ENCODE measurements at places on chromosomes 16 and 17.

DNA sequence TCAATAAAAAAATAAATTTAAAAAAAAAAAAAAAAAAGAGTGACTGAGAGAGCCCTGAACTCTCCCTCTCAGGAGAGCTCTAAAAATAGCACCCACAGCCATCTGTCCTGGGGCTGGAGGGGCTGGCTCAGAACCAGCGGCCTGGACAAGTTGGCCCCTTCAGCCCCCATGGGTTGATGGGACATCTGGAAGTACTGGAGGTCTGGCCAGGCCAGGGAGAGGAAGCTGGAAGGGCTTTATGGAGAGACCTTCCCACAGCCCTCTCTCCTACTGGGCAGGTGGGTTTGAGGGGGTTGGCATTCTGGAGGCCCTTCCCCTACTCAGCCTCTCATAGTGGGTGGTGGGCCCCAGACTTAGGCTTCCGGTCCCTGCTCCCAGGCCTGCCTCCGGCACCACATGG is 93.7 kb upstream of the TMEM97 start:
- DNase-seq = no peak

GRCh38 chr16:2500430-2500917 is 13.3 kb upstream of the ATP6V0C start:
- no peak for DNase-seq

GRCh38 chr16:10737068-10737625 is 6.5 kb upstream of the NUBP1 start:
- peak; percentile 41 for DNase-seq

- DNase-seq = no peak
Measured at GRCh38 chr17:3502466-3502865, 26.7 kb downstream of the ASPA start.

- DNase-seq = no peak
Measured at GRCh38 chr17:78953356-78954350, 26.1 kb downstream of the LGALS3BP start.

GRCh38 chr17:59783221-59784047 is 76.0 kb downstream of the VMP1 start:
- DNase-seq = no peak

DNA sequence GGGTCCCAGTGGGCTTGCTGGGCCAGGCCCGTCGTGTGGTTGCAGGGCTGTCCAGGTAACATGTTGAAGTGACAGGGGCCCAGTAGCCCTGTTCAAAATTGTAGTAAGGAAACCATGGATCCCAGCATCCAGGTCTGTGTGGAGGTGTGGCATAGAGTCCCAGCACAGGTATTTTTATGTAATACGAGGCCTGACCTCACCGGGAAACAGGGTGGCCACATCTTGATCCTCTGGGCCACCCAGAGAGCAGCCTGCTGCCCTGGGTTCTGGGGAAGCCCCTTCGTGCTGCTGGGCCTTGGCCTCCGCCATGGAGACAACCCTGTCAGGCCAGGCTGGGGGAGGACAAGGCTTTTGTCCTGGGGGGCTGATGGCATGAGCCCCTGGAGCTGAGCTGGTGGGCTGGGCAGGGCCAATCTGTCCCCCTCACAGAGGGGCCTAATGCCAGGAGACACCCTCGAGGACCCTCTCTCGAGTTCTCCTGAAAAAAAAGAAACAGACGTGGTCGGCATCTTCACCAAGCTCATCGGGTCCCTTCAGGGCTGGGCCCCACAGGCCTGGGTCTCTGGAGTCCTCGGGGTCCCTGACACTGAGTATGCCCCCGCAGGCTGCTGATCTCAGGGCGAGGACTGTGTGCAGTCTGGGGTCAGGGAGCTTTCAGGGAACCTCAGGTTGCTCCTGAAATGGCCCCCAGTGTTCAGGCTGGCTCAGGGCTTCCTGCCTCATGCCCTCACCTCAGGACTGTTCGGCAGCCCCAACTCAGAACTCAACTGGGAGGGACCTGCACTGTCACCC is 47.8 kb downstream of the TNFRSF13B start:
- no peak for DNase-seq

Measured in stimulated activated CD8-positive, alpha-beta memory T cell treated with anti-CD3 and anti-CD28 coated beads, Interleukin-4, amount 100 ng/mL, for 1 hour (primary cell).